ENCODE measurements at places on chromosomes 5 and 9.

- DNase-seq = no peak
These were observed 48.7 kb downstream of the PIK3R1 start for GRCh38 chr5:68264024-68264956.

DNA sequence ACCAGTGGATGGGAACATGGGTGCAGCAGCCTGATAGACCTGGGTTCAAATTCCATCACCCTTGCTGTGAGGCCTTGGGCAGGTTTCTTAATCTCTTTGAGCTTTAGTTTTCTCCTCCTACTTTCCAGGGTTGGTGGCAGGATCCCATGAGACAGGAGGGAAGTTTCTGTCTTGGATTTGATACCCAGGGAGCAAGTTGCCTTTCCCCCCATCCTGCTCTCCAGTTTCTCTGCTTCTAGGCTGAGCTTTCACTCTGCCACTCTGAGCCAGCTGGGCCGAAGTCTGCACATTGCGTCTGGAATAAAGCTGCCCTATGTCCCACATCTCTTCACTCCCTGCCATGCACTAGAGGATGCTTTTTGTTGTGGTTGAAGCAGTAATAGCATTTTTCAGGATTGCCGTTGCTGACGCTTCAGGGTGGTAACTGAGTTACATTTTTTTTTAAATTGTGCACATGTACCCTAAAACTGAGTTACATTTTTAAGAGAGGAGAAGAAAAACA, 40.5 kb upstream of the ANGPTL2 start:
- no peak for DNase-seq

- DNase-seq = no peak
These were observed 22.7 kb upstream of the SMIM23 start for GRCh38 chr5:171762903-171763302.

GRCh38 chr5:402615-403359, 40.2 kb upstream of the EXOC3 start:
- DNase-seq = no peak

- DNase-seq = no peak
These were observed 4.1 kb upstream of the SEMA5A start for GRCh38 chr5:9549941-9550340.

- no peak for DNase-seq
These were observed 219.9 kb downstream of the FSTL4 start for GRCh38 chr5:133392448-133392847.

- no peak for DNase-seq
These were observed 34.0 kb downstream of the DAP start for GRCh38 chr5:10726913-10727517.

- DNase-seq = no peak
These were observed 158.8 kb downstream of the MACROH2A1 start for GRCh38 chr5:135240283-135240633.

DNA sequence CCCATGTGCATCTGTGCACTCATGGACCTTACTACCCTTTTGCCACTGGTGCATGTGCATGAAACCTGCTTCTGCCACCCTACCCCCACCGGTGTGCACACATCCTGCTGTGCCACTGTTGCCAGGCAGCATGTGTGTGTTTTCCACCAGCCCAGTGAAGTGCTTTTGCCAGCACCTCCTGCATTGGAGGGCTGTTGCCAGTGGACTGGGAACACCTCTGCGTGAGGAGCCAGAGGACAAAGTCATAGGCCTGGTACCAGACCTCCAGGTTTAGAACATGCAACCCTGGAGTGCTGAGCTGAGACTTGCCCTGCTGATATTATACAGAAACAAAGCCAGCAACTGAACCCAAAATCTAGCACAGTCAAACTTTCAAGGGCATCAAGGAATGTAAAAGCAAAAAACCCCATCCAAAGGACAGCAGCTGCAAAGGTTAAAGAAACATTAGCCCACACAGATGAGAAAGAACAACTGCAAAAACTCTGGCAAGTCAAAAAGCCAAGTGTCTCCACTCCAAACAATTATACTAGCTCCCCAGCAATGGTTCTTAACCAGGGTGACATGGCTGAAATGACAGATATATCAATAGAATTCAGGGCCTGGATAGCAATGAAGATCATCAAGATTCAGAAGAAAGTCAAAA, 70.6 kb upstream of the PTPN3 start:
- DNase-seq = no peak

- DNase-seq = no peak
These were observed 324.3 kb upstream of the SEMA6A start for GRCh38 chr5:116898917-116899316.

DNA sequence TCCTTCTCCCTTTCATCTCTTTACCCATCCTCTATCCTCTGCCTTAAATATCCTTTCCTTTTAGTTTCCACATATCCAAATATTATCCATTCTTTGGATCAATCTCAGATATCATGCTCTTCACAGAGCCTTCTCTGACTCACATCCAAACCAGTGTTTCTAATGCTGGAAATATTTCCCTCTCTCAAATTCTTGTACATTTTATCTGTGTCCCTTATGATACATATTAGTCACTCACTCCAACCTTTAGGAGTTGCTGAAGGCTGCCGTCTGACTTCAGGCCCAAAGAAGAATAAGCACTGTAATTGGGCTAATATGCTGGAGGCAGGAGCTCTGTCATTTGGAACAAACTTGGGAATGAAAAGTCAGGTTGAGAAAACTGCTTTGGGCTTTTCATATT, 156.4 kb upstream of the RUSC2 start:
- DNase-seq = no peak

DNA sequence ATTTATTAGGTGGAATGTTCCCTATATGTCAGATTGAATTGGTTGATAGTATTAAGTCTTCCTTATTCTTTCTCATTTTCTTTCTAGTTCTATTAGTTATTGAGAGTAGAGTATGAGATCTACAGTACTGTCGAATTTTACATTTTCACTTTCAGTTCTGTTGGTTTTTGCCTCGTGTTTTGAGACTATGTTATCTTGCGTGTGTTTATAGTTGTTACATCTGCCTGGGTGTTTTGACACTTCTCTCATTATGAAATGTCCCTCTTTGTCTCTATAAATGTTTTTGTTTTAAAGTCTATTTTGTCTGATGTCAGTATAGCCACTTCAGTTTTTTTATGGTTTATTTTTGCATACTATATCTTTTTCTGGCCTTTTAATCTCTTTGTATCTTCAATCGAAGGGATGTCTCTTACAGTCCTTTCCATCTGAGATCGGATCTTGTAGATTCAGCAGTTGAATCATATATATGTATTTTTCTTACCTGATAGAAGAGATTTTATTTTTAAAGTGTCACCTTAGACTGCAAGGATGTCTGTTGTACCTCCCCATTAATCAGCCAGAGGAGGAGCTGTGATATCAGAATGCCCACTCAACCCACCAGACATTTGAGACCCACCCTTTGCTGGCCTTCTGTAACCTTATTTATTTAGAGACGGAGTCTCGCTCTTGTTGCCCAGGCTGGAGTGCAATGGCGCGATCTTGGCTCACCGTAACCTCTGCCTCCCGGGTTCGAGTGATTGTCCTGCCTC, 20.7 kb downstream of the EHMT1 start:
- DNase-seq = no peak

DNA sequence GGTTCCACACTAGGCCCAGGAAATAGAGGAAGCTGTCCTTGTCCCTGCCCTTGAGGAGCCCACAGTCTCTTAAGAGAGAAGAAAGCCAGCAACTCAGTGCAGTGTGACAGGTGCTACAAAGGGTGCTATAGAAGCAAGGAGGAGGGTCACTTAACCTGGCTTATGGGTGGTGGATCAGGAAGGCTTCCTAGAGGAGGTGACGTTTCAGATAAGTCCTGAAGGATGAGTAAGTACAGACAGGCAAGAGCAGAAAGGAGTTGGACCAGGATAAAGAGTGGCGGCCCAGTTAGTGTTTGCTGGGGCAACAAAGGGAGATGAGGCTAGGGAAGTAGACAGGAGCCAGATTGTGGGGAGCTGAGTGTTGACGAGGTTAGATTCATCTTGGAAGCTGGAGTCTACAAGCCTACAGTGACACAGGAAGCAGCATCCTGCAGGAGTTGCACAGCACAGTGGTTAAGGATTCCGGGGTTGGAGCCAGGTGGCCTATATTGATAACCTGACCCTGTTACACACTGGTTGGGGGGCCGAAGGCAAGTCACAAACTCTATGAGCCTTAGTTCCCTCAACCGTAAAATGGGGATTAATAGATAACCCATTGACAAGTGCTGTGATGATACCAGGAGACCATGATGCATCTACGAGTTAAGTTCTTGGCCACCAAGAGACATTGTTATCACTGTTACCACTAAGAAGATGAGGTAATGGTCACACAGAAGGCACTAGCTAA, 5.4 kb upstream of the LHX6 start:
- no peak for DNase-seq

- no peak for DNase-seq
These were observed 96.7 kb downstream of the MVB12B start for GRCh38 chr9:126423142-126423915.

GRCh38 chr5:113514289-113514635, 768 bp downstream of the YTHDC2 start:
- no peak for DNase-seq

GRCh38 chr5:119343766-119344165, 12.1 kb upstream of the TNFAIP8 start:
- DNase-seq = no peak

- no peak for DNase-seq
These were observed 28.8 kb downstream of the G3BP1 start for GRCh38 chr5:151800532-151800931.

- DNase-seq = peak; percentile 33
These were observed 6.0 kb upstream of the NDUFS4 start for GRCh38 chr5:53554444-53554843.

- DNase-seq = no peak
These were observed 50.9 kb upstream of the SUSD3 start for GRCh38 chr9:93007529-93008058.

DNA sequence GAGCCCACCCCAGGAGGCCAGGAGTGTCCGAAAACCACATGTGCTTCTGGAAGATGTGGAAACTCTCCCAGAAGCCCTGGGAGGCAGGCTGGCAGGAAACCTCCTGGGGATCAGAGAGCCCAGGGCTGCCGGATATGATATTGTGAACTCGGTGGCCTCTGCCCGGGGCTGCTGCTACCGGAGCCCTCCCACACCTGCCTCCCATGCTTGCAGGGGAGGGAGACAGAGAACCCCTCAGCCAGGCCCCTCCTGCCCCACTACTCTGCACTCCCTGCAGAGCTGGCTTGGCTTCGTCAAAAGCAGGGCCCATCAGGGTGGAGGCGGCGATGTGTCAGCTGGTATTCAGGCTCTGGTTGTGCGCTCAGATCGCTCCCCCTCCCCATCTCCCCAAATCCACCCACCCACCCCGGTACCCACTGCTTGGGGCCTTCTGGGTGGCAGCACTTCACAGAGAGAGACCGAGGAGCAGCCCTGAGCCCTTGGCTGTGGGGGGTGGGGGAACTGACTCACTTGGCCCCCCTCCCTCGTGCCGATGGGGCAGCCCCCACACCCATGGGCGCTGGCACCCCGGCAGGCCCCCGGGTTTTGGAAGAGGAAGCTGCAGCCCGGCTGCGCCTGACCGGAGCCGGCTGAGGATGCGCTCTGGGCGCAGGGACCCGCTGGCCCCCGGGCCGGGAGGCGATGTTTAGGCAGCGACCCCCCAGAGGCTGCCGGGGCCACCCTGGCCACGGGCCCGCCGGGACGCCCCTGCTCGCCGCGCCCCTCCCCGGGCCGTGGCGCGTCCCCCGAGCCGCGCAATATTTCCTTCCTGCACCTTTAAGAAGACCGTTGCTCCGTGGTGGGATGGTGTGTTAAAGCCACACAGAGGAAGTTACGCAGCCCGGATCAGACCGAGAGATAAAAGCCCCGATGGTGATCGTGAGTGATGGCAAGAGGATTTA, 786 bp upstream of the NTNG2 start:
- DNase-seq = no peak

DNA sequence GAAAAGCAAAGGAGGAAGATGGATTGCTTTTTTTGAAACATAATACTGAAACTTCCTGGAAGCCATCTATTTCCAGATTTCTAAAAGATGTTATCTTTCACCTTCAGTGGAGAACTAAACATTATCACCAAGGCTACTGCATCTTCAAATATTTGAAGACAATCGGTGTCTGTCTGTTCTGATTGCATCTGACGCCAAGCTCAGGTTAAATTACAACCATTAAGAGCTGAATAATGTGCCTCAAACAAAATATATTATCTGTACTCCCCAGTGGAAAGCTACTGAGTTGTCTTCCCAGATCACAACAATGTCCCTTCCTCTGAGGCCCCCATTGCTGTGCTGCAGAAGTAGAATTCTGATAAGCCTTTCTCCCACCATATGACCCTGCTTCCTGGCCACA, 342.3 kb downstream of the PLK2 start:
- no peak for DNase-seq

GRCh38 chr9:133532937-133533668, 1.4 kb upstream of the ADAMTSL2 start:
- DNase-seq = no peak

GRCh38 chr9:2957656-2958200, 113.8 kb upstream of the PUM3 start:
- DNase-seq = no peak

DNA sequence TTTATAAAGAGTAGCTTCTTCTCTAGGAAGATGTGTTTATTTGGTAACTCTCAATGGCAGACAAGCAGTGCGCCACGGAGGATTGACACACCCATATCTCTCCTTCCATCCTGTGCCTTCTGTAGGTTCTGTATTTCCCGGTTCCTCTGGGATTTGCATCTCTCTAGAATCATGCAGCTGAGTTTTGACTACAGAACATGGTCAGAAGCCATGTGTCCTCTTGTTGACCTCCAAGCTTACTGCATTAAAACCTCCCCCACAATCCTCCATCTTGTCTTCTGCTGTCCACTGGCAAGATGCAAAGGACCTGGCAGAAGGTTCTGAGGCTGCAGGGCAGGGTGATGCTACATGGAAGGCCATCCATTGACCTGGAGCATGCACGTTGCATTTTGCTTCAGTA, 482.0 kb downstream of the DMRT2 start:
- DNase-seq = no peak

- DNase-seq = no peak
These were observed 62.0 kb downstream of the RASGRF2 start for GRCh38 chr5:81021951-81022687.

DNA sequence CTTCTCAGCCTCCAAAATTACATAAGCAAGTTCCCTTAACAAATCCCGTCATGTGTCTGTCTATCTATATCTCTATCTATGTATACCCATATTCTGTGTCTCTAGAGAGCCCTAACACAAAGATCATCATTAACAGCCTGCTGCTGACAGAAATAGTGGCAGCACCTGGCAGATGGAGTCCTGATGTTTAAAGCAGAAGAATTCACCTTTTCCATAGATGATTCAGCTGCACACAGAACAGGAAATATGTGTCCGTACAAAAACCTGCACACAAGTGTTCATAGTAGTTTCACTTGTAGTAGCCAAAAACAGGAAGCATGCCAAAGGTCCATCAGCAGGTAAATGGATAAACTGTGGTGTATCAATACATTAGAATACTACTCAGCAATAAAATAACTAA, 45.0 kb upstream of the ACO1 start:
- no peak for DNase-seq

DNA sequence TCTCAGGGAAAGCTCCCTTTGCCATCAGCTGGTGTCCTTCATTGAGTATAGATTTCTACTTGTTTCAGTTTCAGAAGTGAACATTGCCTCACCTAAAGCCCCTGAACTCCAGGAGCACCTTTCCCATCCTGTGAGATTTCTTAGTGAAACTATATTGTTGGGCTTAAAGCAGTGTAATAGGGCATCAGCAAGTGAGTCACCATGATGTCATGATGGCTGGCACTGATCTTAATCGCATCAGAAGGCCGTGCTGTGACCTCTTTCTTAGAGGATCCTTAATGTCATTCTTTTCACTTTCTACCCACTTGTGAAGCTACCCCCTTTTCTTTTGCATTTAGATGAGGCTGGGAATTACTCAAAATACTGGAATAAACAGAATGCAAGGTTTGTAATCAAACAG, 401.3 kb downstream of the MTRR start:
- no peak for DNase-seq

All from CMK (cell line).